Eye (tissue), 1 donor: ENCODE measurements at places on chromosomes 4 and X.

GRCh38 chr4:174408841-174409552 lies 113.3 kb downstream of the HPGD start:
- no peak for DNase-seq

GRCh38 chr4:173827707-173828106 lies 297.7 kb upstream of the HAND2 start:
- no peak for DNase-seq

DNA sequence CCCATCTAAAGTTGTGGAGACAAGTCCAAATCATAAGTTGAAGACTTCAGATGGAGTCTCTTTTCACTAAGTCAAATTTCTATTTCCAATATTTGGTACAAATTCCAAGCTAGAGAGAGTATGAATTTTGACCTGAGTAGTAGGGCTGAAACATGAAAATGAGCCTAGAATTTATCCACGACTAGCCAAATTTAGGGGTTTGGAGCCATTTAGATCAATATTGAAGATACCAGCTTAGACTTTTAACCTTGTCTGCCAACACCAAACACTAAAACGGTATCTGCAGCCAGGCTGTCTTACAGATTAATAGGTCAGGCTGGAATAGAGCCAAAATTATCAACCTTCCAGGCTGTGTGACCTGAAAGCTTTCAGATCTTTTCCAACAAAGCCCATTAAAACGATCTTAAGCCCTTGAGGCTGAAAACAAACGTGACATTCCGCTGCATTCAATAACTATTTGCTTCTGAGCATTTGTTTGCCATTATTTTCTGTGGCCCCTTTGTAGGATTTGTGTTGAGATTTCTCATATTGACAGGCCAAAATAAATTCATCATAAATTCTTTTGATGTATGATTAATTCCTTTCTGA lies 268.7 kb upstream of the DKK2 start:
- DNase-seq: no peak

GRCh38 chrX:103330681-103331288 lies 746 bp downstream of the TCEAL7 start:
- DNase-seq: peak; percentile 84

DNA sequence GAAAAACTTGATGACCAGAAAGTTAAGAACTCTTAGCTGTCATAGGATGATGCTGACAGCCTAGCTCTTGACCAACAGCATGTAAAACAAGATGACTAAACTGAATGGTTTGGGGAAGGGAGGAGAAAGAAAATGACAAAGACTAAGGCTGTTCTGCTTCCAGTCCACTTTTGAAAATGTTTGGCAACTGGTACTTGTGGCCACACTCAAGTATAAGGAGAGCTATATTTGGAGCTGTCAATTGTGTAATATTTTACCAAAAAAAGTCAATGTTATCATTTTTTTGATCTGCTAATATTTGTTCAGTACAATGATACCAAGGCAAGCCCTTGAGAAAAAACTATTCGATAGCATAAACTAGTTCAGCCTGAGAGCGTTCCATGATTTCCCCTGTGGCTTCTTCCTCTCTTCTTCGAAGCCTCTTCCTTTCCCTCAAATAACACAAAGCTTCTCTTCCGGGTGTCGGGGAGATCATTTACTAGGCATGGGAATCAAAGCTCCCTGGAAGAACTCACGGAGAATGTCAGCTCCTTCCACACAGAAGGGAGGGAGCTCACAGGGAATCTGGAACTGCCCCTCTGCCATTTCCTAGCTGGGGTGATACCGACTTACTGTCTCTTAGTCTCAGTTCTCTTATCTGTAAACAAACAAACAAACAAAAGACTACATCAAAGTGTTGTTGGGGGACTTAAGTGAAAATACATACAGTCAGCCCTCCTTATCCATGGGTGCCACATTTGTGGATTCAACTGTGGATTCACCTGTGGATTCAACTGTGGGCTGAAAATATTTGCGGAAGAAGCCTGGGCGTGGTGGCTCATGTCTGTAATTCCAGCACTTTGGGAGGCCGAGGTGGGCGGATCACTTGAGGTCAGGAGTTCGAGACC lies 82.6 kb downstream of the SCD5 start:
- DNase-seq: no peak

DNA sequence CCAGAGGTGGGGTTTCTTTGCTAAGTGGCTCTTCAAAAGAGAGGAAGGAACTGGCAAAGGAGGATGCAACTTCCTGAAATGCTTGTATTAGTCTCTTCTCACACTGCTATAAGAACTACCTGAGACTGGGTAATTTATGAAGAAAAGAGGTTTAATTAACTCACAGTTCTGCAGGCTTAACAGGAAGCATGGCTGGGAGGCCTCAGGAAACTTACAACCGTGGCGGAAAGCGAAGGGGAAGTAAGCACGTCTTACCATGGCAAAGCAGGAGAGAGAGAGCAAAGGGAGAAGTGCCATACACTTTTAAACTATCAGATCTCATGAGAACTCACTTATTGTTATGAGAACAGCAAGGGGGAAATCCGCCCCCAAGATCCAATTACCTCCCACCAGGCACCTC lies 505.7 kb downstream of the ZNF674 start:
- DNase-seq: no peak

- DNase-seq: no peak
These were observed 193.3 kb upstream of the FAM47A start for GRCh38 chrX:34325460-34325859.

GRCh38 chr4:126451237-126451873 lies 1136.6 kb downstream of the FAT4 start:
- DNase-seq: no peak

GRCh38 chr4:117429061-117429460 lies 343.7 kb upstream of the TRAM1L1 start:
- DNase-seq: no peak

GRCh38 chr4:125322366-125322730 lies 7.6 kb downstream of the FAT4 start:
- peak; percentile 69 for DNase-seq

GRCh38 chr4:6694177-6694901 lies 661 bp downstream of the S100P start:
- no peak for DNase-seq

GRCh38 chr4:142475663-142476062 lies 370.4 kb downstream of the INPP4B start:
- no peak for DNase-seq

GRCh38 chr4:189835505-189835904 lies 105.2 kb upstream of the FRG1 start:
- no peak for DNase-seq

DNA sequence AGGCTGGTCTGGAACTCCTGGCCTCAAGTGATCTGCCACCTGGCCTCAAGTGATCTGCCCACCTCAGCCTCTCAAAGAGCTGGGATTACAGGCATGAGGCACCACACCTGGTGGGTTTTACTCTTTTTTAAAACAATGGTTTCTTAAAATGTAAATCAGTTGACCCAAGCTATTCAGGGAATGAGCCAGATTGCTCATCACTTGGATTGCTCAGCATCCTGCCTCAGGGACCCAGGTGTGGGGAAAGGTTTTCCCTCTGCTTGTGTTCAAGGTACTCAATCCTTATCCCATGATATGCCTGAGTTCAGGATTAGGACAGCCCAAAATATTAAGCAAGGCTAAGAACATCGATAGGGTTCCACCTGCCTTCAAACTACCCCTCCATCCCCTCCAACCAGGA lies 67.4 kb downstream of the CHRNA9 start:
- DNase-seq: no peak

DNA sequence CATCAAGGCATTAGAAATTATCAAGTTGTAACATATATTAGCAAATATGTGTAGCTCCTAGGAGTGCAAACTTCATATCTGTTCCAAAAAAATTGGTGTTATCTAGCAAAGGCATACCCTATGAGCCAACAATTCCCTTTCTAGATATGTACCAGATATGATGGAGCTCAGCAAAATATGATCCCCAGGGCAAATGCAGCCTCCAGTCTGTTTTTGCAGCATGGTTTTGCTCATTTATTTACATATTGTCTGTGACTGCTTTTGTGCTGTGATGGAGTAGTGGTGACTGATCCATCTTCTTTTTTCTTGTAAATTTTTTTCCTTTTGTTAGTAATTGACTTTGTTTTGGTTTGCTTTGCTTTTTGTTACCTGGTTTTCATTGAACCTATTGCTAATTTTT lies 41.0 kb downstream of the CEP135 start:
- no peak for DNase-seq

- DNase-seq: peak; percentile 87
These were observed 60.2 kb upstream of the CBR4 start for GRCh38 chr4:169070071-169070894.

DNA sequence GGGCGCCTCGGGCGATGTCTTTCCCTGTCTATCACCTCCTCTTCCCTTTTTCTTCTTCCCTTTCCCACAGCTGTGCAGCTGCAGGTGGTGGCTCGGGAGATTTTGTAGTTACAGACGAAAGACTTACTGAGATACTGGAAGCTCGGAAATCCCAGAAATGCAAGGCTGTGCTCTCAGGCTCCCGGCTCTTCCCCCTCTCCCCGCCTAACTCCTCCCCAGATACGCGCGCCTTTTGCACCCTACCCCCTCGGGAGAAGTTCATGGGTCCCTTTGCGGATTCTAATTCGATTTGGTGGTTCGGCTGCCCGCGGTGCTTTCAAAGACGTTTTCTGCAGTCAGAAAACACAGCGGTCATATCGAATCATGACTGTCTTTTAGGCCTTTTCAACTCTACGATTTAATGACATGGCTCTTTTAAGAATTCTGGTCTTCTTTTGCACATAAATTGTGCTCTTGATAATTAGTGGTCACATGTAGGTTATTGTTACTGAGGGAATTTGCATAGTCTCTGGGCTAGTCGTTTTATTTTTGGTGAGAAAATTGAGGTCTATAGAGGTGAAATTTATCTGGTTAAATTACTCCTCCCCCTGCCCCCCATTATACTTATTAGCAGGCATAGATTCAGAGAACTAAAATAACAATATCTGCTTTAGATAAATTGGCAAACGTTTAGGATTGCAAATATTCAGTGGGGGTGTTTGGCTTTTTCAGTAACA lies 1.6 kb downstream of the SEPTIN11 start:
- DNase-seq: peak; percentile 83

GRCh38 chr4:133149932-133150471 lies 908 bp downstream of the PCDH10 start:
- peak; percentile 68 for DNase-seq

DNA sequence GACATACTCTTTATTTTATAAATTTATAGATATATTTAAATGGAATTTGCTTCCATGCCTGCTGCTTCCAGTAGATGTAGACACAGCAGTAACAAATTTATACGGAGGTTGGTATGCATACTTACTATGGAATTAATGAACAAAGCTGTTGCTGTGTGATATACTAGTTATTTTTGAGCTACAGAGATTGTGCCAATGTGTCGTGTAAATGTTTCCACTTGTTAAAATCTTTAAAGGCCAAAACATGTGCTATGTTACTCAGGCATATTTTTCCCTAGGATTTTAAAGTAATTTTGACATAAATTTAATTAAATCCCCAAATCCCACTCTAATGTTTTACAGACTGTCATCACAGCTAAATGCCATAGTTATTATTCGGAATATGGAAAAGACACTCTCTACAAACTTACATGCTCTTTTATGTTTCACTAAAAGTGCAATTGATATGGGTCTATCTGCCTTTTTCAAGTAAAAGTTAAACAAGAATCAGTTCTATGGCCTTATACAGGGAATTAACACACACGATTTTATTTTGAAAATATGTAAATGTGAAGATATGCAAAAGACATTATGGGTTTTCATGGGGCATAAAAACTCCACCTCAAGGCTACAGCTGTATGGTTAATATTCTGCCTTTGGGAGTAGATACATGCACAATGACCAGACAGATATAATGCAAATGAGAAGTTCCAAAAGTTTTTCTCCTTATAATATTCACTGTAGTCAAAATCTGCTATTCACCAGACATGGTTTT lies 256.8 kb downstream of the FSTL5 start:
- DNase-seq: no peak

GRCh38 chr4:153763404-153763803 lies 3.6 kb upstream of the RNF175 start:
- DNase-seq: peak; percentile 32

DNA sequence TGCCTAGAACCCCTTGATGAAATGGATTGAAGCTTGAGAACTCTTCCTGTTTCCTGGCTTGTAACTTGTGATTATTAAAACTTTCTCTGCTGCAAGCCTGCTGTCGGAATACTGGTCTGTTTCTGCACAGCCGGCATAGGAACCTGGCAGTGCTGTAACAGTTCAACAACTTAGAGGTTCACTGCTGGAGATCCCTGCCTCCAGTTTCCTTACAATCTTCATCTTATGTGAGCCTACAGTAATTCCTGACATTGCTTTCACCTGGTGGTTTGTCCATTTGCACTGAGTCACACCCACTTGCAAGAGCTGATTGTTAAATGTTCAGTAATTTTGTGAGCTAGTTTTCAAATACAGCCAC lies 1.3 kb upstream of the SEPSECS start:
- DNase-seq: no peak

DNA sequence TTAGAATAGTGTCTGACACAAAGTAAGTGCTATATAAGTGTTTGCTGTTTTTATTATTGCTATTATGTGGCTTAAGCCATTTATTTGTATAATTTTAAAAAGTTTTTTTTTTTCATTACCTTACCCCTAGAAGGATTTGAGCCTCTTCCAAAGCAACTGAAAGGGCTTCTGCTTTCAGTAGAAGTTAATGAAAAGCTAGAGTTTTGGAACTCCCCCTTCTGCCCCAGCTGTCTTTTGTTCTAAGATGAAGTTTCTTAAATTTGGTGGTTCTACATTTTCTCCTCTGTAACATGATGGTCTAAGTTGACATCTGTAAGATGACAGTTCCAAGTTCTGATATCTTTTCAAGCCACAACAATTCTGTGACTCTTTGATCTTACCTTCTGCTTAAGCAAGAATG lies 30.3 kb downstream of the FHIP1A start:
- DNase-seq: no peak

DNA sequence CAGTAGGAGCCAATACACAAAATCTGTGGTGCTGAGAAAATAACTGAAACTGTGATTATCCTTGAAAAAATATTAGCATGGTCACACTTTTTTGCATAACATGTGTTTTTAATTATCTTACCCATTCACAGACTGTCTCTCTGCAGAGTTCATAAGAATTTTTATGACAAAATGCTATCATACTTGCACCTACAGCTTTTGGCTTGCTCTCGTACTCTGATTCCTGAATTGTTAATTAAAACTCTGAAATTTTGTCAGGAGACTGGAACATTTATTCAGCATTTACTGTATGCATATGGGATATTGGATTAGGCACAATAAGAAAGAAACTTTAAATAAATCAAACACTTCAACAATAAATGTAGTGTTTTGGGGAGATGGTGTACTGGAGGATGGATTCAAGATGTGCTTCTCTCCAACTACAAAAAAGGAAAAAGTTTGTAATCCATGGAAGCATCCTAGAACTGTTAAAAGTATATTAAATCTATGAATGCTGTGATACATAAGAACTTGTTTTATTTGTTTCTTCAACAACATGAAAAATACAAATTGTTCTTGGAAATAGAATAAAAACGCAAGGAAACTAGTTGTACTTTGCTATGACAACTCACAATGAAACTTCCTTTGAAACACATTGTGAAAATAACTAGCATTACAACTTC lies 260.5 kb downstream of the SPATA18 start:
- DNase-seq: no peak

DNA sequence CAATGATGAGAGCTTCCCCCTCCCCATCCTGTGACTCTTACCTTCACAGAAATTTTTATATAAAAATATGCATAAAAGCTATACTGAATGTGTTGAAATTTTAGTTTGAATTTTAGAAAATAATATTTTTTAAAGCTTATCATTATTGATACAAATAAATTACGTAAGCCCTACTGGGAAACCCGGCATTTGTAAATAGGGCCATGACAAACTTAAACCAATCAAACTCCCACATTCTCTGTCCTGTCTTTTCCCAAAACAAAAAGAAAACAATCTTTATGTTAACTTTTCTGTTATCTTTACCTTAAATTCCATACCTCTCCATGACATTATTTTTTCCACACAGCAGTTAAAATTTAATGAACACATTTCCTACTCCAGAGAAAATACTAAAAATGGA lies 2.6 kb downstream of the CNOT6L start:
- DNase-seq: no peak
